Vagina (tissue), 2 donors: ENCODE measurements at places on chromosomes 13 and 19.
A peak's percentile ranks its signal among the peaks of the same experiment; 100 is the strongest.

- no peak for DNase-seq
Measured at GRCh38 chr13:46753137-46753536, 43.8 kb downstream of the ESD start.

- DNase-seq: no peak
Measured at GRCh38 chr19:48497728-48498594, 13.7 kb downstream of the LMTK3 start.

DNA sequence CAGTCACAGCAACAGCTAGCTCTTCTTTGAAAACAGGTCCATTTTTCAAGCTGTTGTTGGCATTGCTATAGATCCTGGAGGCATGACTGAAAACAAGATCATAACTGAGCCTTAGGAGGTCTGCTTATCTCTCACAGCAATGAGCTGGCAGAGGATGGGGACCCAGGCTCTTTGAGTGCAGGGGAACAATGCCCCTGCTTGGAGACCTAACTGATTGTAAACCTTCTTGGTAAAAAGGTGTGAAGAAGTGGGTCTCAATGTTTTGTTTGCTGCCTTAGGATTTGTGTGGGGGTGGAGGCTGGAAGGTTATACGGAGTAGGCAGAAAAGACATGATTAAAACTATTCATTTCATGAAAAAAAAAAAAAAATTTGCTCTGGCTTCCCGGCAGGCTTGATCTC is 94.6 kb downstream of the EFNB2 start:
- no peak for DNase-seq

- no peak for DNase-seq
Measured at GRCh38 chr19:30459859-30460258, 87.7 kb downstream of the ZNF536 start.

DNA sequence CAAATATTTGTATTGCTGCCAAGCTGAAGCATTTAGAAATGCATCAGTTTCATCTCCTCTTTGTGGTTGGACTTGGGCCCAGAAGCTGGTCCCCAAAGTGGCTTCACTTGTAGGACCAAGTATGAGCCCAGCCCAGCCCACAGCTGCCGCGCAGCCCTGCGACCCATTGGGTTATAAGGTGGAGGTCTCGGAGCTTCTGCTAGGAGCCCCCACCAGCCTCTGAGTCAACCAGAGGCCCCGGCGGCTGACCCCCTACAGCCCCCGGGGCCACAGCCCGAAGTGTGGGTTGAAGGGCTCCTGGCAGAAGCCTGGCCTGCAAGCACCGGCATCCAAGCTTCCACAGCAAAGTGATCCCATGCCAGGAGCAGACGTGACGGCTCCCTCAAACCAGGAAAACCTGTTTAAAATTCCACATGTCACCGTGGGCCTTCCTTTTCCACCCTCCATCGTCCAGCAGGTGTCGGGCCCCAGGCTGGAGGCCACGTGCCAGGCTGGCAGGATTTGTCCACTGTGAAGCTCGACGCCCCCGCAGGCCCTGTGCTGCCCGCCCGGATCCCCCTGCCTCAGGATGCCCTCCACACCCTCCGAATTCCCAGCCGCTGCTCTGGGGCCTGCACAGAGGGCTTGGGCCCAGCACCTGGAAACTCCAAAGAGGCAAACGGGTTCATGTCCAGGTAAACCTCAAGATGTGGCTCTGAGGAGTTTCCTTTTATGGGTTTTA is 54.7 kb downstream of the C13orf46 start:
- DNase-seq: peak; percentile 87

GRCh38 chr19:55457683-55458457 is 3.6 kb downstream of the ISOC2 start:
- DNase-seq: no peak

DNA sequence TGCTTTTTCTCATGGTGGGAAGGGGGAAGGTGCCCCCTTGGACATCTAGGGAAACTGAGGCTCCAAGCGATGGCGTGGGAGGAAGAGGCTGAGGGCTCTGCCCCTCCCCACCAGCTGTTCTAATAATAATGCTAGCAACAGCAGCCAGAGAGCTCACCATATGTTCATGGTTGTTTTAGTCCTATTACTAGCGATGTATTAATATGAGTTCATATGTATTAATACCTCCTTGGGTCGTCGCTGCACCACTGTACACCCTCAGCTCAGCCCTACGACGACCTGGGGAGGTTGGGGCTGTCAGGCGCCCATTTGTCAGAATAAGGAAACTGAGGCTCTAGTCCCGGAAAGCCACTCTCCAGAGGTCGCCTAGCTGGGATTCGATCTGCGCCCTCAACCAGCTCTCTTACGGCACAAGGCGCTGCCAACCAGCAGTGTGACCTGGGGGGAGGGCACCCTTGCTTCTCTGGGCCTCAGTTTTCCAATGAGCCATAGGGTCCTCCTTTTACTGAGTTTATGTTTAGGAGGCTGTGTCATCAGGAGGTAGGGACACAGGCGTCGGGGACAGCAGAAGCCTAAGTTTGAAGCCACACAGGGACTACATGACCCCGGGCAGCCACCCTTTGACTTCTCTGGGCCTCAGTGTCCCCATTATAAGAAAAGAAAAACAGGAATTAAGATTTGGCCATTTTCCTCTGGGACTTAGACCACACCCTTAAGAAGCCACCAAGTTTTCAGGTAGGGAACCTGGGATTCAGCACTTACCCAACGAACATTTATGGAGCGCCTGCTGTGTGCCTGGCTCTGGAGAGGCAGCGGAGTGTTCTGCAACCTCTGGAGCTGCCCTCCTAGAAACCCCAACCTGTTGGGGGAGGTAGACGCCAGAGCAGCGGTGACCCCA is 664 bp downstream of the MAST3 start:
- DNase-seq: no peak

DNA sequence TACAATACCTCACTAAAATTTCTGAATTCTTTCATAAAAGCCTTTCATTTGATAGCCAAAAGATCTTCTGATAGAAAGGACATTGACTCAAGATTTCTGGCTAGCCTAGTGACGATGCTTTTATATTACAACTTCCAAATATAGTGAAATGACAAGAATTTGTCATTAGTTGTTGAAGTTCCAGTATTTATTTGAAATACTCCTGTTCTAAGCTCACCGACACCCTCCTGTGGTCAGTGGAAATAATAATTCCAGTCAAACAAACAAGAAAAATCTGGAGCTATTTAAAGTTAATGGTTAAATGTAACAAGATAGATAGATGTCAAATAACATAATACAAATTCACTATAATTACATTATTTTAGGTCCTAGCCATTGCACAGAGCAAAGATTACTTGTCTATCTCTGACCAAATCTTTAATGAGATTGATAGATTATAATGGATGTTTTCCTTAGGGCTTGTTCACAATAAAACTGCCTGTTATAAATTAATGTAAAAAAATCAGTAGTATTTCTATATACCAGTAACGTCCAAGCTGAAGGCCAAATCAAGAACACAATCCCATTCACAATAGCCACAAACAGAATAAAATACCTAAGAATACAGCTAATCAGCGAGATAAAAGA is 195.5 kb downstream of the RGCC start:
- DNase-seq: no peak

DNA sequence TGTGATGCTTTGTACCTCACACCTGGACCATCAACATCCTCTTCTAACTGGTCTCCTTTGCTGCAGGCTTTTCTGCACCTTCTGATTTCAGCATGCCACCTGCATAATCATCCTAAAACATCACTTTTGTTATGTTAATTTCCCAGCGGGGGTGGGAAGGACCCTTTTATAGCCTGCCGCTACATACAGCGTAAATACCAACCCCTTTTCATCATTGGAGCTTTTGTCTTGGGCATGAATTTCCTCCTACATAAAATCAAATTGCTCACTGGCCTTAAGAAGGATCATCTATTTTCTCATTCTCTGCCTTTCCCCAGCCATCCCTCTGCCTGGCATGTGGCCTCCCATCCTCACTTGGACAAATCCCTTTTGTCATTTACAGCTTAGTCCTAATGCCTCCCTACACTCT is 124.7 kb downstream of the RBM26 start:
- no peak for DNase-seq

DNA sequence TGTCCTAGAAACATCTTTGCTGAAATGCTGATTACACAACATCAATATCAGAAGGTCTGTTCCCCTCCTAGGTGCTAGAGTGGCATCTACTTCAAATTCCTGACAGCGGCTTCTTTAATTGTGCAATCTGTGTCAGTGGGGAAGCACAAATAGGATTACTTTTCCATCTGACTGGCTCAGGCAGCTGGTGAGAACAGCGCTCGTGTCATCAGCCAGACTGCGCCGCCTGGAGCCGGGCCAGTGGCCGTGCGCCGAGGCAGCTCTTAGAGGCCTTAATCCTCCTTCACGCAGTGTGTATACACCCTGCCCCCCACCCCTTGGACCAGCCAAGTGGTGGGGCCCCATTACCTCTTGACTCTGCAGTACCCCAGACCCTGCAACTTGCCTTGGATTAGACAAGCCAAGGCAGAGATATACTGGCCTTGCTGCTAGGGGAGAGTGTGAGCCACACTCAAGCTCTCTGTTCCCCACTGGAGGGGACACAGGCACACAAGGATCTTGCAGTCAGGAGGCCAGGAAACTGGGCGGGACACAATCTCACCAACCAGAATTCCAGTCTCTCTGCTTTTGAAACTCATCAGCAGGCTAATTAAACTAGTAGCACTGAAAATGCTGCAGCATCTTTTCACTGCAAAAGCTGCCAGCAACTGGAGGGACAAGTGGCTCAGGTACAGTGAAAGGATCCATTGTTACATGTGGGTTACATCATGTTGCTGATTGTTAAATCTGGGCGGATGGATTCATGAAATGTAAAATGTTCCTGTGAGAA is 48.9 kb upstream of the EPHX3 start:
- no peak for DNase-seq

GRCh38 chr19:30479231-30479630 is 107.0 kb downstream of the ZNF536 start:
- no peak for DNase-seq

DNA sequence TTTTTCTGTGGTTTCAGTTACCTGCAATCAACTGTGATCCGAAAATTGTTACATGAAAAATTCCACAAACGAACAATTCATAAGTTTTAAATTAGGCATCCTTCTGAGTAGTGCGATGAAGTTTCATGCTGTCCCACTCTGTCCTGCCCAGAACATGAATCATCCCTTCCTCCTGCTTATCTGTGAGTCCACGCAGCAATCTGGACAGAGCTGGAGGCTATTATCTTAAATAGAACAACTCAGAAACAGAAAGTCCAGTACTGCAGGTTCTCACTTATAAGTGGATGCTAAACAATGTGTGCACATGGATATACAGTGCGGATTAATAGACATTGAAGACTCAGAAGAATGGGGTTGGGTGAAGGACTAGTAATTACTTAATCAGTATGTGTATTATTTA is 583.7 kb upstream of the SPRY2 start:
- no peak for DNase-seq

GRCh38 chr13:76944456-76944855 is 3.9 kb upstream of the ACOD1 start:
- DNase-seq: no peak

- DNase-seq: no peak
Measured at GRCh38 chr19:55146705-55147273, 2.2 kb downstream of the TNNT1 start.

DNA sequence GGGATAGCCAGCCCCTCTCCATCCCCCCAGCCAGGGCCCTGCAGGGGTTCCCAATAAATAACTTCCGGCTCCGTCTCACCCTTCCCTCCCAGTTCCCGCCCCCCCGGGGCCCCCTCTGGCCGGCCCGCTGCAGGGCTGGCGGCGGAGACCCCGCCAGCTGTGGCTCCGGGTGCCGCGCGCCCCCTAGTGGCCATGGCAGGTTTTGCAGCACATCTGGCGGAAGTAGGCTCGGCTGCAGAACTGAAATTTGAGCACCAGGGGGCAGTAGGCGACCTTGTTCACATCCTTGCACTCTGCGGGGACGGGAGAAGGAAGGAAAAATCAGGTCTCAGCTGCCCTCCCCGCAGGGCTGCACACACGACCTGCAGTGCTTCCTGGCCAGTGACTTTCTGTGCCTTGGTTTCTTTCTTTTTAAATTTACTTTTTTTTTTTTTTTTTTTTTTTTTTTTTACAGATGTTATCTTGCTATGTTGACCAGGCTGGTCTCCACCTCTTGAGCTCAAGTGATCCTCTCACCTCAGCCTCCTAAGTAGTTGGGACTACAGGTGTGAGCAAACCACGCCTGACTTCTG is 3.6 kb upstream of the MYO1F start:
- DNase-seq: no peak

GRCh38 chr19:28103921-28104320 is 1109.0 kb downstream of the UQCRFS1 start:
- no peak for DNase-seq

- no peak for DNase-seq
Measured at GRCh38 chr13:109610517-109610916, 175.9 kb downstream of the IRS2 start.

DNA sequence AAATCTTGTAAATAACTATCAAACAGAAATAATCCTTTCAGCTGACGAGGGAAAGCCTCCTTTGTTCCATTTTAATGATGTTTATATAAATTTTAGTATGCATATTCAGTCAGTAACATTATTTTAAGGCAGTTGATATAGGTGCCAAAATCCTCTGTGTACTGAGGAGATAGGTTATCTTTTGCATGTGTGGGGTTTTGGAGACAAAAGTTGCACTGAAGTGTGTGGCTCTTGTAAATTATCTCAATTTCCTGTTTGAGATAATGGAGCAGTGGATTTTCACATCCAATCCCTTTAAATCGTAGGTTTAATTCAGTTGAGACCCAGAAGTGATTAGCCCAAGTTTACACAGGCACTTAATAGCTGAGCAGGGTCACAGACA is 106.6 kb downstream of the RGCC start:
- DNase-seq: no peak

GRCh38 chr13:71922194-71922593 is 55.2 kb upstream of the DACH1 start:
- DNase-seq: no peak

DNA sequence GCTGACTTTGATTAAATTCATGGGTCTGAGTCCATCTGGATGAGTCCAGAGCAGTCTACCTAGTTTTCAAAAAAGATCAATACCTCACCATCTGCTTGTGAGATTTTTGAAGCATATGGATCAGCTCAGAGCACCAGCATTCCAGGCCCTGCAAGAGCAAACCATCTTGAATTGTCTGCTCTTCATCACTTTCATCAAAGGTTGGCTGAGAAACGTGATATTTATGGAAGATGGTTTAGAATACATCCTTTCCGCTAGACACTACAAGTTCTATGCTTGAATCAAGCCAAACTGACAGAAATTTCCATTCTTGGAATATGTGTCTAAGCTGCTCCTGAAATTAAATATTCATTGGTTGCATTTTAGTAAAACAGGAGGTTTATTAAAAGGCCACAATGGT is 190.3 kb downstream of the KCNRG start:
- no peak for DNase-seq

- no peak for DNase-seq
Measured at GRCh38 chr13:110555601-110556223, 5.8 kb downstream of the RAB20 start.

GRCh38 chr13:106633321-106633720 is 65.4 kb upstream of the ARGLU1 start:
- DNase-seq: no peak

DNA sequence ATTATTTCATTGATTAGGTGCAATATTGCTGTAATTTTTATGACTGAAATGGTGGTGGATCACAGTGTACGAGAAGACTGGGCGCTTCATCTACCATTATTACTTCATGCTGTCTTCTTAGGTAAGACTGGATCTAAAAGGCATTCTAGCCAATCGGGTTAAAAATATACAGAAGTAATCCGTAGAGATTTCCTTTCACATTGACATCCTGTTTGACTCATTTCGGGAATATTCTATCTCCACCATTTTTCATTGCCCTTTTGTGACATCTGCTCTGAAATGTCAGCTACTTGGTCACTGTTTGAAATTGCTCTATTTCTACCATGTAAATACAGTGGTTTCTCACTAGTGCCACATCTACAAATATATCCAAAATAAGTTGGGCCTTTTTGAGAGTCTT is 90.2 kb downstream of the ZAR1L start:
- DNase-seq: no peak
